NCI-H1092 (cell line): ENCODE measurements at places on chromosomes 6 and 20.
A peak's percentile ranks its signal among the peaks of the same experiment; 100 is the strongest.

DNA sequence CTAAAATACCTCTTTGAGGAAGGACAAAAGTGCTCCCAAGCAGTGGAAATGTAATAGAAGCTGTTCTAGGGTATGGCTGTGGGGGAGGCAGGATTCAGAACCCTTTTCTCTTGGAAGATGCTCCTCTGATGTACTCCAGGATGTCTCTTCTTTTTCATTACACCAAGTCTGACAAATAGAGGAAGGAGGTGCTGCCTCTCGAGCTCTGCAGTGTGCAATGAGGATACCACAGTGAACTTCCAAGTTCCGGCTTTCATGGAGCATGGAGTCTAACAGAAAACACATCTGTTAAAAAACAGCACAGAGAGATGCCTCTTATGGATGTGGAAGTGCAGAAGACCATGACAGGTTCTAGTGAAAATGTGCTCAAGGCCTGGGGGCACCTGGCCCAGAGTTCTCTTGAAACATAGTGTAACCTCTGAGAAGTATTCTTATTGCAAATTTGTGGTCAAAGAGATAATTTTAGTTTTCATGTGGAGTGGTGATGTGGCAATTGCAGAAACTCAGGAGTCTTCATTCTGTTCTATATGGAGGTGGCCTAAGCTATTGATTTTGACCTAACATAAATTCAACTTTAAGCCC lies 362.0 kb upstream of the CITED2 start:
- DNase-seq: no peak

DNA sequence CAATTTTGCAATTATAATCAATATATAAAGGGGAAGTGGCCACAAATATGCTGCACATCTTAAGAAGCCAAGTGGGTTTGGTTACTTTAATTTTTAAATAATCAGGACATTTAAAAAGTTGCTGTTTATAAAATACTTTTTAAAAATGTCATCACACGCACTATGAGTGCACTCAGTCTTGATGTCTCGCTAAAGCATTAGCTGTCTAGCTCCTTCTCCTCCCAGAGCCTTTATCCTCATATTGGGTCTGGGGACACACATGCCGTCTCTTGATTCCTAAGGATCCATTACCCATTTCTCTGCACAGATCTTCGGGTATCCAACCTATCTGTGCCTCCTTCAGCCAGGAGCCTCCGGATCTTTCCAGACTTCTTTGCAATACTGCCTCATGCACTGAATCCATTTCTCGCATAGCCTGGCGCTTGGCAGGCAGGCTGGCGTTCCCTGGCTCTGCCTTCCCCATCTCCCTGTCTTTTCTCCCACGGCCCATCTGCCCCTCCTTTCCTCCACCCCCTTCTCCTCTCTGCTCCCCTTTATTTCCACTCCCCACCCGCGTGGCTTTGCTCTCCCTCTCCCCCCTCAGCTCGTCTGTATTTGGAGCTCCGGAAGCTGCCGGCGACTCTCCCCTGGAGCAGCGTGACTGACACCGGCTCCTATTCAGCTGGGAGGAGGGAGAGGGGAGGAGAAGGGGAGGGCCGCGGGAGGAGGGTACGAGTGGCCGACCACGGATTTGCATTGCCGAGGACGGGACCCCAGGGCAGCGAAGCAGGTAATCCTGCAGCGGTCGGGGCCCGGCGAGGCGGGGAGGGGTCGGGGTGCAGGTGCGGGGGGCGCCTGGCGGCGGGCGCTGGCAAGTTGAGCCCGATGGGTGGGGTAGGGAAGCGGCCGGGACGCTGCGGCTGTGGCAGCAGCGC lies at the start of gene CAP2:
Gene CAP2 (plus strand): TSS at position 618 of the 914 bp plus-strand sequence. CDS start 27,961 bp downstream, outside the sequence.
- no peak for DNase-seq

DNA sequence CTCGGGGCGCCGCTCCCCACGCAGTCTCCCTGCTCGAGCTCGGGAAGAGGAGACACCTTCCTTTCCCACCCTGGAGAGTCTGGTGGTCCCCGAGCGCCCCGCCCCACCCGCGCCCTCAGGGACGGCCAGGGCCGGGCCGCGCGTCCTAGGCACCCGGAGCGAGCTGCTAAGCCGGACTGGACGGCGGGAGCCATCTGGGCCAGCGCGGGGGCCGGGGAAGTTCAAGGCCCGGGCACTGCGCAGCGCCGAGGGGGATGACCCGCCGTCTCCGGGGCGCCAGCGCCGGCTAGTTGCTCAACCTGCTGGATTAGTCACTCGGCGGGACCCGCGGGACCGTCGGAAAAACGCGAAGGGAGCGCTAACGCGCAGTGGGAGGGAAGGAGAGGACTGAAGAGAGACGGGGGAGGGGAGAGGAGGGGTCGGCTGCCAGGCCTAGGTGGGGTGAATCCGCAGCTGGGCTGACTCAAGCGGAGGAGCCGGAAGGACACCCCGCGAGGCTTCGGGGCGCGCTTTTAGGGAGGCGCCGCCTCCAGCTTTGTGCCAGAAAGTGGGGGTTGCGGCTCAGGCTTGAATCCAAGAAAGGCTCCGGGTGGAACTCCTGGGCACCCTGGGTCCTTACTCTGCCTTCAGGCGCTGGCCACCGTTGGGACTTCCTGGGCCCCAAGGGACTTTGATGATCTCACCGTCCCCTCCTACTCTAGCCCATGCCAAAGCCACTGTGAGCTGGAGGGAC lies 75.7 kb upstream of the FOXP4 start:
- DNase-seq: no peak

DNA sequence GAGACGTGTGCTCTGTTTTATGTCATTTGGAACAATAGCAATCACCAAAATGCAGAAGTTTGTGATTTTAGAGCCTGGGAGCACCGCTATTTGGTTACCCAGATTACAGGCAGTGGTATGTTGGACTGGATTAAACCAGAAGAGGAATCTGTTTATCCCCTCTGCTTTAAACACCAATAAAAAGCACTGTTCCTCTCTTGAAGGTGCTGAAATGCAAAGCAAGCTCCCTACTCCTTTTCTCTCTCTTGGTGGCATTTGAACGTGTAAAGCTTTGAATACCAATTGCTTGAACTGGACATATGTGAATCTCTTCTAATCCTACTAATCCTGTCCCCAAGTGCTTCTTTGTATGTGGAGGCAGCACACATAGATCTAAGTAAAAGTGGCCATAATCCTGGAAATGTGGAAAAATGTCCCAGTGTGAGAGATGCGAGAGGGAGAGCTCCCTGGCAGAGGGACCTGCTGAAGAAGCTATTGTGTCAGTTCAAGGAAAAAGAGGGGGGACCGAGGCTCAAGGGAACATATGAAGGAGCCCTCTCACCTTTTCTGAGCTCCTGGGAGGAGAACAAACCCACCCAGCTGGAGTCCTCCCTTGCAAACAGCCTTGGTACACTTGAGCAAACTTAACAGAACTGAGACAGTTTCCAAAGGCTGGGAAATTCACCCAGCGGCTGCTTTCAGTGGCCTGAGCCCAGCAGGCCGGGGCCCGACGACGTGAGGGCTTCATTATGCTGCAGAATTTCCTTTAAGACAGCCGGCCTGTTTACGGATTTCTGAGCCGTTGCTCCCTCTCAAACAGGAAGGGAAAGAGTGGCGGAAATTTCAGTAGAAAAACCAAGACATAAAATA lies 18.8 kb upstream of the OLIG3 start:
- no peak for DNase-seq

- no peak for DNase-seq
These were observed 33.3 kb upstream of the PRSS16 start for GRCh38 chr6:27214126-27214601.

- peak; percentile 71 for DNase-seq
These were observed 156.0 kb downstream of the CEBPB start for GRCh38 chr20:50346374-50347283.

DNA sequence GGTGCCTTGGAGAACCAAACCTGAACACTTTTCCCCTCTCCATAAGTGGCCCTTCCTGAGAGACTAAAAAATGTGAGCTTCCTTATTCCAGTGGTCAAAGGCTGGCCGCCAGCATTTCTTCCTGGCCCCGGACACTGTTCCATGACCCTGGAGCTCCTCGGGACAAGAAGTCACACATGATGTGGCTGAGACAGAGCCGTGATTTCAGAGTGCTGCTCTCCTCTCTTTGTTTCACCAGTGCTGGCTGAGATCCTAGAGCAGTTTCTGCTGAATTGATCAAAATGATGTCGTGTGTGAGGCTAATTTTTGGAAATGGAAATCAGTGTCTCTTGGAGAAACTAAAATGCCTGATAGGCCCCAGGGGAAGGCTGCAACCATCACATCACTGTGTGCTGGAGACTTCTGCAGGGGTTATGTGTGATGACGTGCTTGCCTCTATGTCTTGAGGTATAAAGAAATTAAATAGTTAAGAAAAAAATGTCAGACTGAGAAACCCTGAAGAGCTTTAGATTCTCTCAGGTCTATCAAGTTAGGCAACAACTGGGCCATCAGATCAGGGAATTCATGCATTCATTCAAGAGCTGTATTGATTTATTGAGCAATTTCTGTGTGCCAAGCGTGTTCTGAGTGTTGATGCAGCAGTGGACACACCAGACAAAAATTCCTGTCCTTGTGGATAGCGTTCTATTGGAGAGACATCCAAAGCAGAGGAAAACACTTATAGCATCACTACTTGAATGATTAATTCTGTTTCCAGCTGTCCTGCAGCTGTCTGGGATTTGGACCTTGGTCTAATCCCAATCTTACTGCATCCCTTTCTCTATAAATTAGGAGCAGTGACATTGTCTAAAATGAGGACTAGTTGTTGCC lies 72.7 kb upstream of the CCN6 start:
- no peak for DNase-seq

DNA sequence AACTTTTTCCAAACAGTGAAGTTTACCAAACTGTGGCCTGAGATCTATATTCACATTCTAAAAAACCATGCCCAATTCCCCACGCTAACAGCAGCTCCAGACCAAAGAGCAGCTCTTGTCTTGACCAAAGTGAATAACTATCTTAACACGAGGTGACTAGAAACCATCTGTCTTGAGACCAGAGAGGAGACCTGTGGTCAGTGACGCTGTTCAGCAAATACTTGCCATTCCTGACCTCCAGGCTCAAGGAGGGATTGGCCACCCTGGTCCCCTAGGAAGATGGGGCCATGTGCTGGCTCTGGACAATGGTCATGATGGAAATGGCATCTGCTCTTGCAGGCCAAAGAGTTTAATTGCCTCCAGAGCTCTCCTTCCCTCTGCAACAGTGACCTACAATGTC lies 104.4 kb upstream of the CD93 start:
- no peak for DNase-seq

GRCh38 chr6:33147807-33148666 lies 44.2 kb downstream of the COL11A2 start:
- no peak for DNase-seq

GRCh38 chr6:97052896-97053295 lies 128.4 kb downstream of the KLHL32 start:
- DNase-seq: no peak

DNA sequence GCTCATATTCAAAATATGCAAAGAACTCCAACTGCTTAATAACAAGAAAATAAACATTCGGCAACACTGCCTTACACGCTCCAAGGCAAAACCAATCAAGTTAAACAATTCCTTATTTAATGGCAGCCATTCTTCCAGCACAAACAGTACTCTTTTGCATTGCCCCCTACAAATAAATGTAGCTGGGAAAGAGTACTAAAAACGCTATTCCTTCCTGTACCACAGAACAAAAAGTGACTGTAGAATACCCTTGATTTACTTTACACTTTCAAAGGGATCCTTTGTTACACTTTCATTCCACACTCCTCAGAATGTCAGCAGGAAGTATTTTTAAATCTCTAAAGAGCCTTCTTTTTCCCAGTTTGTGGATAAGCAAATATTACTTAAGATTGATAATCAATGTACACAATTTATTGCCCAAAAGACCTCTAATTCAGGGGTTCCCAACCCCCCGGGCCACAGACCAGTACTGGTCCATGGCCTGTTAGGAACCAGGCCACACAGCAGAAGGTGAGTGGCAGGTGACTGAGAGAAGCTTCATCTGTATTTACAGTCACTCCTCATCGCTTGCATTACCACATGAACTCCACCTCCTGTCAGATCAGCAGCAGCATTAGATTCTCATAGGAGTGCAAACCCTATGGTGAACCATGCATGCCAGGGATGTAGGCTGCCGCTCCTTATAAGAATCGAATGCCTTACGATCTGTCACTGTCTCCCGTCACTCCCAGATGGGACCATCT lies 51.6 kb downstream of the MBOAT1 start:
- DNase-seq: no peak

GRCh38 chr6:5766260-5766659 lies 240.5 kb downstream of the NRN1 start:
- no peak for DNase-seq

DNA sequence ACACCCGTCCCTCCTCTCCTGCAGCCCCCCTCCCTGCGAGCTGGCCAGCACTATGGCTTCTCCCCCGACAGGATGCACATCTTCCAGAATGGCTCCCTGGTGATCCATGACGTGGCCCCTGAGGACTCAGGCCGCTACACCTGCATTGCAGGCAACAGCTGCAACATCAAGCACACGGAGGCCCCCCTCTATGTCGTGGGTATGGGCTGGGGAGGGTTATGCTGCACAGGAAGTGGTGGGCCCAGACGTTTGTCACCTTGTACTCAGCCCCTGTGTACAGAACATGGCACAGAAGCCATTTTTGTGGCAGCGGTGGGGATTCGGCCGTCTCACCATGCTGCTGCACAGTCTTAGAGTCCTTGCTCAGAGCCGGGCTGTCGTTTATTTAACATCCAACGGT lies 29.0 kb upstream of the SRF start:
- DNase-seq: no peak

DNA sequence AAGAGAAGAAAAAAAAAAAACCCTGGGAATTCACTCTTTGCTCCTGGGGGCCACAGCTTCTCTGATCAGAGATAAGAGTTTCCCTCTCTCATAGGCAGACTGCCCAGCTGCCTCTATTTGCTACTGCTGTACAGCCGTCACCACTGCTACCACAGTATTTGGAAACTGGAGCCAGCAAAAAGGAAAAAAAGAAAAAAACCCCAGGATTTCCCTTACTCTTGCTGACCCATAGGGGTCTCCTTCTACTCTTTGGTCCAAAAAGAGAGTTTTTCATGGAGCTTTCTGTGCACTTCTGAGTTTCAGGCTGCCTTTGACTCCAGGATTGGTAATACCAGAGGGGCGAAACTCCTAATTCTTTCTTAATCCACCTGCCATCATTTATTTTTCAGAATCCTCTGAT lies 89.7 kb downstream of the MDGA1 start:
- DNase-seq: no peak

- DNase-seq: no peak
These were observed 25.1 kb upstream of the CMTR1 start for GRCh38 chr6:37407948-37408347.

DNA sequence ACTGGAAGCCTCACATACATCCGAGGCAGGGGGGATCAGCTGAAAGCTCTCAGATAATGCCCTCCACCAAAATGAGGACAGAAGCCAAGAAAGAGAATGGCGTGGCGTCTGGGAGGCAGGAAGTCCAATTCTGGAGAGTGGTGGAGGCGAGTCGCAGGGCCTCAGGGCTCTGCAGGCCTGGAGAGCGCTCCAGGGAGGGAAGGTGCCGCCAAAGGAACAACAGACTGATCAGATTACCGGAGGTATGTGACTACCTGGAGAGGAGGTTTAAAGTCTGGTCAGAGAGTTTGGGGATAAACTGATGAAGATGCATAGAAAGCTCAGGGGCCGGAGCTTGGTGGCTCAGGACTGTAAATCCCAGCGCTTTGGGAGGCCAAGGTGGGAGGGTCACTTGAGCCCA lies 11.2 kb upstream of the IP6K3 start:
- no peak for DNase-seq
